Activated CD4-positive, alpha-beta T cell treated with anti-CD3 and anti-CD28 coated beads, Interleukin-2, amount 10 ng/mL, durations not matched to agents 24 days and 14 days (primary cell): ENCODE measurements at places on chromosomes 2 and 18. TPM values are rescaled to one million over a fixed set of nuclear protein-coding genes. Genes with fewer than 3 reads are reported as not detected.
A peak's percentile ranks its signal among the peaks of the same experiment; 100 is the strongest.

TM4SF20 gene
- not detected in 2 replicates for total RNA-seq

DNA sequence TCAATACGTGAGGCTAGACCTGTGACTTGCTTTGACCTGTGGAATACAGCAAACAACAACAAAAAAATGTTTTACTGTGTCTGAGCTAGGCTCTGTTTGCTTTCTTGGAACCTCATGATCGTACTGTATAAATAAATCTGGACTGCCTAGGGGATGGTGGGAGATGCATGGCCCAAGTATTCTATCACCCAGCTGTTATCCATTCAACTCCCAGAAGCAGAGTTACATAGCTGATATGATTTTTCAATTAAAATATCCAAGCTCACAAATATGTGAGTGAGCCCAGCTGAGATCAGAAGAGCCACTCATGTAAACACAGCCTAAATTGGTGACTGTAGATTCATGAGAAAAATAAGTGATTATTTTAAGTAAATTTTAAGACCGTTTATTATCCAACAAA is 154.1 kb upstream of the THUMPD2 start:
- H3K36me3 ChIP-seq, result peaks cover 68% of the 10 kb centered on the region
- no peak overlapping the region for H3K4me3 ChIP-seq
- H3K27ac ChIP-seq, result no peak overlapping the region
- H3K4me1 ChIP-seq, result peaks cover 33% of the 10 kb centered on the region
- no peak for DNase-seq

CHRNG gene
- not detected in 2 replicates for total RNA-seq

GPR45 gene
- total RNA-seq, result not detected in 2 replicates

- H3K36me3 ChIP-seq, result no peaks in the 10 kb centered on the region
- H3K4me3 ChIP-seq, result no peak overlapping the region
- no peak for DNase-seq
- H3K4me1 ChIP-seq, result no peaks in the 10 kb centered on the region
- peaks cover 11% of the 10 kb centered on the region for H3K27me3 ChIP-seq
- no peak overlapping the region for H3K27ac ChIP-seq
Observed at GRCh38 chr2:17845806-17846205, 29.5 kb downstream of the MSGN1 start.

ACOXL gene
- 0.69 and 1.0 TPM in 2 replicates for total RNA-seq

GRCh38 chr2:25312958-25313710 is 28.6 kb downstream of the DNMT3A start:
- peak overlapping the region; percentile 91 for H3K4me3 ChIP-seq
- peak overlapping the region; percentile 97 for H3K27ac ChIP-seq
- peak; percentile 73 for DNase-seq

GRCh38 chr18:38241736-38242135 is 676.1 kb upstream of the CELF4 start:
- no peaks in the 10 kb centered on the region for H3K36me3 ChIP-seq
- DNase-seq, result no peak
- no peaks in the 10 kb centered on the region for H3K4me1 ChIP-seq
- H3K27ac ChIP-seq, result no peak overlapping the region
- no peaks in the 10 kb centered on the region for H3K27me3 ChIP-seq

CXCR1 gene
- not detected in 2 replicates for total RNA-seq

DNA sequence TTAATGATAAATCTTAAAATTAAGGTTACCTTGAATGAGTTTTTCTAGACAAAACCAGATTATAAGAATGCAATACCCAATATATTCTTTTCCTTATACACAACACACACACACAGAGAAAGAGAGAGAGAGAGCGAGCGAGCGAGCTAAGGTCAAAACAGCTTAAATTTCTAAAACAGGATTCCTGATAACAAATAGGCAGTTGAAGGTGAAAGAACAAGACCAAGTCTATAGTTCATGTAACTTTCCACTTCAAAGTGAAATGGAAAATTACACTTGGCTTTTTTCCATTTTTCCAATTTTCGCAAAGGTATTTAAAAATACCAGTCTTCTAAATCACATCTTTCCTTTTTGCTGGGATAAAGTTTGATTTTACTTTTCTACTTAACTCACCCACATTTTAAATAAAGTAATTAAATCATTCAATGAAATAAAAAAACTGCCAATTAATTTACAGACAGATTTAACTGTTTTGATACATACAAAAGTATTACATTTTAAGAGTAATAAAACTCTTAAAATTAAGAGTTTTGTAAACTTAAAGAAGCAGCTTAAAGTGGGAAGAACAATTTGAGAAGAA is 98.8 kb downstream of the COBLL1 start:
- DNase-seq, result no peak
- no peak overlapping the region for H3K4me3 ChIP-seq
- no peaks in the 10 kb centered on the region for H3K4me1 ChIP-seq

DNA sequence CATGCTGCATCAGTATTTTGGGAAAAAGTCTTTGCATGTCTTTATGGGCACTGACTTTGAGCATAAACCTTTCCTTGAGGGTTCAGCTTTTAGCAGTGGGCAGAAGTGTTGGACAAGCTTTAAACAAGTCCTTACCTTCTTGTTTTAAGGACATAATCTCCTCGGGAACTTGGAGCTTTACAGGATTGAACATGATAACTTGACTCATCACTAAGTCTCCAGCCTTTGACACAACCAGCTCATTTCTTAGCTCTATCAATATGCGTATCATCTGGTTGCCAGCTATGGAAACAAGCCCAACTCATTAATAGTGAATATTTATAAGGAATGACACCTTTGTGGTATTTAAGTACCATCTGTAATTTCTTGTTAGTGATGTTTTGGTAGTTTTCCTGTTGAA is 21.0 kb upstream of the RAB27B start:
- peaks cover 22% of the 10 kb centered on the region for H3K27me3 ChIP-seq
- H3K4me3 ChIP-seq, result no peak overlapping the region
- H3K36me3 ChIP-seq, result no peaks in the 10 kb centered on the region
- peaks cover 16% of the 10 kb centered on the region for H3K4me1 ChIP-seq
- H3K27ac ChIP-seq, result no peak overlapping the region
- no peak for DNase-seq

DNA sequence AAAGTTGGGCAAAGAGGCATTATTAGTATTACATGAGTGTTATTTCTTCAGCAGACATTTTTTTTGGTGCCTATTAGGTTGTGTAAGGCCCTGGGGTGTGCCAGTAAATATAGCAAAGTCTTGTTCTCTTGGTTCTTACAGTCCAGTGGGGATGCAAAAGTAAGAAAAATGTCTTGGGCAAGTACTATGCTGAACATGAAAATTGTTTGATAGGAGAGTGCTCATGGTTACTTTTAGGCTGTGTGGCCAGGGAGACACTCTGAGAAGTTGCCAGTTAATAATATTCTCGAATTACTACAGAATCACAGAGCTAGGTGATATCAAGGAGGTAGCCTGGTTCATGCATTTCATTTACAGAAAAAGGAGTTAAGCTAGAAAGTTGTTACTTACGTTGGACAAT is 1.9 kb downstream of the AGFG1 start:
- H3K36me3 ChIP-seq, result peaks cover 9% of the 10 kb centered on the region
- H3K27me3 ChIP-seq, result no peaks in the 10 kb centered on the region
- H3K4me1 ChIP-seq, result peaks cover 35% of the 10 kb centered on the region
- peak overlapping the region; percentile 93 for H3K4me3 ChIP-seq
- peak; percentile 45 for DNase-seq

GRCh38 chr2:103788389-103788788 is 1026.6 kb downstream of the TMEM182 start:
- H3K27ac ChIP-seq, result no peak overlapping the region

TRIM43 gene
- not detected in 2 replicates for total RNA-seq

GRCh38 chr2:148813603-148814065 is 61.4 kb upstream of the KIF5C start:
- H3K36me3 ChIP-seq, result no peaks in the 10 kb centered on the region
- peaks cover 17% of the 10 kb centered on the region for H3K4me1 ChIP-seq
- no peak overlapping the region for H3K4me3 ChIP-seq
- DNase-seq, result peak; percentile 85

- no peak overlapping the region for H3K27ac ChIP-seq
- DNase-seq, result no peak
- H3K4me3 ChIP-seq, result no peak overlapping the region
- no peaks in the 10 kb centered on the region for H3K4me1 ChIP-seq
Observed at GRCh38 chr2:174350593-174351181, 15.9 kb downstream of the SP9 start.

SETBP1 gene
- total RNA-seq, result 21.9 and 22.6 TPM in 2 replicates

- H3K27ac ChIP-seq, result no peak overlapping the region
- H3K27me3 ChIP-seq, result no peaks in the 10 kb centered on the region
- peaks cover 41% of the 10 kb centered on the region for H3K4me1 ChIP-seq
- no peak for DNase-seq
- H3K4me3 ChIP-seq, result peak overlapping the region; percentile 92
Observed at GRCh38 chr2:58047961-58048360, 1.4 kb downstream of the VRK2 start.

CD226 gene
- total RNA-seq, result 121 and 123 TPM in 2 replicates

DNA sequence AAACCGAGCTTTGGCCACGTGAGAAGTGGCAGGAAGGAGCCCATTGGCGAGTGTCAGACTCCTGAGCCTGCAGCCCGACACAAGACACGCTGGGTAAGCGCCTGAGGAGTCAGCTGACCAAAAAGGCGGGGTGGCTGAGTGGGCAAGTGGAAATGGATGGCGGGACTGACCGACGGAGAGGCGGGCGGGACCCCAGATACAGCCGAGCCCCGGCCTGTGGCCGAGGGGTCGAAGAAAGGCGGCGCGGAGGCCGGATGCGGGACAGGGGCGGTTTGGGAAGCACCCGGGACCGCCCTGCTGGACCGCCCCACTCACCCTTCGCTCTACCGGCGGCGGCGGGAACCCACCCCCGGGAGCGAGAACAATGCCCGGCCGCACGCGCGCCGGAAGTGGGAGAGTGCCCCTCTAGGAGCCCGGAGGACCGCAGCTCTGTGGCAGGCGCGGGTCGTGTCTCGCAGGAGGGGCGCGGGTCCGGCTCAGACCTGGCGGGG is 22.8 kb downstream of the ZSCAN30 start:
- H3K27ac ChIP-seq, result peak overlapping the region; percentile 86
- peaks cover 13% of the 10 kb centered on the region for H3K4me1 ChIP-seq
- H3K36me3 ChIP-seq, result peaks cover 43% of the 10 kb centered on the region
- peak; percentile 79 for DNase-seq
- H3K4me3 ChIP-seq, result peak overlapping the region; percentile 83

DNA sequence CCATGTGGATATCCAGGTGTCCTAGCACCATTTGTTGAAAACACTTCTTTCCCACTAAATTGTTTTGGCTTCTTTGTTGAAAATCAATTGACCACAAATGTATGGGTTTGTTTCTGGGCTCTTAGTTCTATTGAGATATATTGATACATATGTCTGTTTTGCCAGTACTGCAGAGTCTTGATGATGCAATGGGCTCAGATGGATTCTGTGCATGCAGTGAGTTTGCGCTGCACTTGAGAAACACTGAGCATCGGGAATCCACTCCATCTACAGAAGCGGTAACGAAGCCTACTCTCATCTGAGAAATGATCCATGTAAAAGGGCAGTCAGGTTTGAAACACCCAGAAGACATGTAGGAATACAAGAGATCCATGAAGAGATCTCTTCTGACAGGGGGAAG is 21.9 kb upstream of the DNAJC10 start:
- H3K27ac ChIP-seq, result no peak overlapping the region
- H3K4me1 ChIP-seq, result no peaks in the 10 kb centered on the region
- no peaks in the 10 kb centered on the region for H3K36me3 ChIP-seq
- DNase-seq, result no peak
- peaks cover 25% of the 10 kb centered on the region for H3K27me3 ChIP-seq

DNA sequence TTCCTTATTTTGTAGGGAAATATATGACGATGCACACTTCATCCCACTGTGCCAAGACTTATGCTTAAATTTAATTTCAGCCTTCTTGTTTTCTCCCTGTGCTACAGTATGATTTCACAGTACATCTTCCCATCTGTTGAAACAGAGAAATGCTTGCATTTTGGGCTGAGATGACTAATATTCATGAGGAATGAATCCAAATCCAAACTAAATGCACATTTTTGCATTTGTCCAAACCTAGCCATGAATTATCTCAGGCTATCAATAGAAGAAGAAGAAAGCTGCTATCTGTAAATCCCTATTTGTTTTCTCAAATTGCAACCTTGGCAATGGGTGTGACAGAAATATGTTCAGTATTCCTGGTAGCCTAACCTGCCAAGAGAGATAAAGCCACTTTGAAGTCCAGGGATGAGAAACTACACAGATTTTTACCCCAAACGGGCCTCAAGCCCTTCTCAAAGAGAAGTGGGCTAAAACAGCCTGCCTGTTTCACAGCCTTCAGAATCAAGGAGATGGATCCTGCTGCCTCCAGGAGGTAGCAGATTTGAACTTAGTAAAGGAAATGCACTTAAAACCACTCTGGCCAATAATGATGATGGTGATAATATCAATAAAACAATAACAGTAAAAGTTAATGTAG is 306.9 kb upstream of the NT5C1B start:
- no peak overlapping the region for H3K4me3 ChIP-seq
- DNase-seq, result no peak
- H3K27me3 ChIP-seq, result no peaks in the 10 kb centered on the region
- no peaks in the 10 kb centered on the region for H3K4me1 ChIP-seq

- no peaks in the 10 kb centered on the region for H3K36me3 ChIP-seq
- no peak for DNase-seq
- H3K4me3 ChIP-seq, result no peak overlapping the region
- no peaks in the 10 kb centered on the region for H3K4me1 ChIP-seq
- H3K27ac ChIP-seq, result no peak overlapping the region
- H3K27me3 ChIP-seq, result peaks cover 1% of the 10 kb centered on the region
Observed at GRCh38 chr2:235552671-235553070, 58.8 kb downstream of the AGAP1 start.

GRCh38 chr2:130843321-130843985 is 6.7 kb downstream of the ARHGEF4 start:
- DNase-seq, result no peak
- H3K4me3 ChIP-seq, result no peak overlapping the region
- H3K4me1 ChIP-seq, result no peaks in the 10 kb centered on the region
- H3K27ac ChIP-seq, result no peak overlapping the region

DNA sequence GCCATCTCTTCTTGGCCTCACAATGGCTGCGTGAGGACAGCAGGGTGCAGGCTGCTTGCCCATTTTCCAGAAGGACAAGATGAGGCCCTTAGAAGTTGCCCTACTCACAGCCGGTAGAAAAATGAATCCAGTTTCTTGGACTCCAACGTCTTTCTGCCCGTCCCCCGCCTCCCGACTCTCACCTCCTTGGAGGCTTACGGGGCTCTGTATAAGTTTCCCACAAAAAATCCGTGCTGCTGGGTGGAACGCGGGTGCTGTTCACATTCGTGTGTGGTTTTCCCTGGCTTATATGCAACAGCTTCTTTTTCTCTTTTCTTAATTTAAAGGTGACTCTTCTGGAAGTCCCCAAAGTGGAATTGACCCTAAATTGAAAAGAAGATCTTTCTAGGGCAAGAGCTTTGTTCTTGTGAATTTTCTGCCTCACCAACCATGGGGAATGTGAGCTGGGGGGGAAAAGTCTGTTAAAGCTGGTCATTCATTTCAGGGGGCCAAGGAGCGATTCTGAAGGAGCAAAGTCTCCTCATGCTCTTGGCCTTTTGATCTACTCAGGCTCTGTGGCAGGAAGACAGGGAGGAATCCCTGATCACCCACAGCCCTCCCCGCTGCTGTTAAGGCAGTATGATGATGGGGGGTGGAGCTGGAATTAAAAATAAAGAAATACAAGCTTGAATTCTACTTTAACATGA is 51.3 kb downstream of the DDX1 start:
- no peaks in the 10 kb centered on the region for H3K4me1 ChIP-seq
- H3K27me3 ChIP-seq, result no peaks in the 10 kb centered on the region
- DNase-seq, result no peak
- H3K36me3 ChIP-seq, result peaks cover 28% of the 10 kb centered on the region
- no peak overlapping the region for H3K27ac ChIP-seq

- no peaks in the 10 kb centered on the region for H3K4me1 ChIP-seq
- no peak overlapping the region for H3K27ac ChIP-seq
- no peaks in the 10 kb centered on the region for H3K36me3 ChIP-seq
- H3K4me3 ChIP-seq, result no peak overlapping the region
Observed at GRCh38 chr2:71675296-71675695, 221.9 kb downstream of the DYSF start.
